ENCODE measurements at places on chromosomes 3 and 15.

GRCh38 chr3:65864357-65864904 is 174.3 kb downstream of the MAGI1 start:
- DNase-seq, result no peak

- no peak for DNase-seq
Measured at GRCh38 chr3:61073566-61074165, 177.6 kb downstream of the FHIT start.

- DNase-seq, result no peak
Measured at GRCh38 chr3:133527081-133527715, 46.3 kb upstream of the CDV3 start.

- no peak for DNase-seq
Measured at GRCh38 chr3:45565342-45565741, 29.2 kb upstream of the LIMD1 start.

- DNase-seq, result no peak
Measured at GRCh38 chr3:178709051-178709450, 172.8 kb downstream of the KCNMB2 start.

GRCh38 chr3:159032311-159032710 is 230.5 kb downstream of the MFSD1 start:
- DNase-seq, result no peak

- DNase-seq, result no peak
Measured at GRCh38 chr3:151276687-151277042, 1.7 kb downstream of the P2RY14 start.

DNA sequence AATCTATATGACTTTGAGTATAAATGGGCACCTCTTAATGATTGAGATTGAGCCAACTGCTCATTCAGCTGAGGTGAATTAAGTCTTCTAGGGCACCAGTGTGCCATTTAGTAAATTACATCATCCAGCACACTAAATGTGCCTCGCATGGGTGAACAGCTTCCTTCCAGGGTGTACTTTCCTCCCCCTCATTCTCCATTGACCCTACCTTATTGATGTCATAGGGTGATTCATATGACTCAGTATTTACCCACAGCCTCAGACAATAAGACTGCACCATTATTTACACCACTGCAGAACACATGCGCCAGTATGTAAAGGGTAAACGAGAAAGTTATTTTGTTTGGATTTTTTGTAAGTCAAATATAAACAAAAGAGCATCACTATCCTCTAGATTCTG is 185.2 kb upstream of the ARL6 start:
- no peak for DNase-seq

DNA sequence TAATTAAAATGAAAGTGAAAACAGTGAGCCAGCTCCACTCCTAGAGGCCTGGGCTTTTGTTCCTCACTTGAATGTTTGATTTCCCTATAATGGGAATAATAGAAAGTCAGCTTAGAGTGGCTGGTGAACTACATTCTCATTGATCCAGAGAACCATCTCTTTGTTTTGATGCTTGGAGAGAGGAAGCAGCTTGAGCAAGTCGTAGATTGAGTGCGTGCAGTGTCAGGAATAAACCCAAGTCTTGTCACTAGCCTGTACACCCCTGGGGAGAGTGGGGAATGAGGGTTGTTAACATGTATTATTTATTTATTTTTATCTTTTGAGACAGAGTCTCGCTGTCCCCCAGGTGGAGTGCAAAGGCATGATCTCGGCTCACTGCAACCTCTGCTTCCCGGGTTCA is 885 bp upstream of the LSG1 start:
- no peak for DNase-seq

GRCh38 chr3:99648101-99648500 is 9.7 kb downstream of the COL8A1 start:
- no peak for DNase-seq

Measured in stimulated activated CD4-positive, alpha-beta T cell treated with anti-CD3 and anti-CD28 coated beads, Interleukin-15, amount 100 ng/mL, for 48 hours (primary cell).